ENCODE measurements at places on chromosomes 7 and 10.
A peak's percentile ranks its signal among the peaks of the same experiment; 100 is the strongest.

- DNase-seq = no peak
These were observed 844 bp downstream of the GRM3 start for GRCh38 chr7:86644282-86645224.

- DNase-seq = no peak
These were observed 37.6 kb downstream of the FAM204A start for GRCh38 chr10:118304521-118304920.

- no peak for DNase-seq
These were observed 647.2 kb downstream of the GRID1 start for GRCh38 chr10:85719408-85719807.

GRCh38 chr7:1672851-1673486, 2.9 kb downstream of the ELFN1 start:
- no peak for DNase-seq

GRCh38 chr10:69045441-69046300, 42.2 kb upstream of the SRGN start:
- DNase-seq = peak; percentile 49

- no peak for DNase-seq
These were observed 12.3 kb downstream of the RBM17 start for GRCh38 chr10:6101181-6101580.

- no peak for DNase-seq
These were observed 121.2 kb downstream of the WDFY4 start for GRCh38 chr10:48805848-48806247.

GRCh38 chr7:116570306-116570705, 45.5 kb downstream of the CAV1 start:
- DNase-seq = no peak

DNA sequence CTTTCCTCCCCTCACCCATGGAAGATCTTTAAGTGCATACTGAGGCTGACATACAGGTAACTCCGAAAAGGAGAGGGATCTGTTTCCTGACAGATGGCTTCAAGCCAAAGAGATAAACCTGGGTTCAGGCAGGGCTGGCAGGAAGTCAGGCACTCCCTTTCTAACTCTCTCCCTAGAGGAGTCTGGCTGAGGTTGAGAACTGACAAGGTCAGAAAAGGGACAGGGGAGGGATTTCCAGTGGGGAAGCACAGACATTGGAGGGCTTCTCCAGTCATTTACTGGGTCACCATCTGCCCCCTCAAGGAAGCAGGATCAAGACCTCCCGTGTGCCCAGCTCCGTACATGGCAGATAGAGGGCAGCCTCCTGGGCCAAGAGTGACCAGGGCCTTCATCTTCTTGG, 31.6 kb downstream of the TLX1 start:
- DNase-seq = no peak
